Activated naive CD4-positive, alpha-beta T cell treated with Interleukin-2 at 50 U/mL for 16 hours (primary cell): ENCODE measurements at places on chromosomes 1 and 21.
A peak's percentile ranks its signal among the peaks of the same experiment; 100 is the strongest.

DNA sequence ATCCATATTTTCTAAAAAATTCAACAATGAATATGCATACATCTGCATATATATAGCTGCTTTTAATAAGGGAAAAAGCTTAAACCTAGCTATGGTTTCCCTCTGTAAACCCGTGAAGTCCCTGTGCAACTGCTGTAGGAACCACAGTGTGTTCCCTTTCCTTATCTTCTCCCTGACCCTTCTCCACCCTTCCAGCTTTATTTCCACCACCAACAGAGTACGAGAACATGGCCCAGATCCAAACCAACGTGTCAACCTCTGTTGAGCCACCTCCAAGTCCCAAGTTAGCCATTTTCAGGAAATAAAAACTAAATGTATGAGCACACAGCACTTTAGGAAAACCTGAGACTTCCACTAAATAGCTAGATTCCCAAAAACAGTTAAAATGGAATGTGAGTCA is 20.3 kb downstream of the SUSD4 start:
- no peak for DNase-seq

- DNase-seq: no peak
Observed at GRCh38 chr1:186183970-186184628, 191.0 kb downstream of the TPR start.

DNA sequence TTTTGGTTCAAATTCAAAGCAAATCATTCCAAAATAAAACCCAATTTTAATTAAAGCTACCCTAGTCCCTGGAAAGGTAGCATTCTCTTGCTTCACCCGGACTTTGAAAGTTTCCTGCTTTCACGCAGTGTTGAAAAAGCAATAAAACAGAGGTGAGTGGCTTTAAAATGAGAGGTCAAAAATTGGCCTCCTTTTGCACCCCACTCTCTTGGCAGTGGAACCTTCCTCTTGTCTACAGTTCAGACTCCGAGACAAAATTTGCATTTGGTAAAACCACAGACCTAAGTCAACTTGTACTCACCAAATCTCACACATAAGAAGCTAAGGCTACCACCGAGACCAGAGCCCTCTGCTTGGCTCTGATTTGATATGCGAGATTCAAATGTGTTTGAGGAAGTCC is 252.7 kb downstream of the TTLL7 start:
- DNase-seq: no peak

DNA sequence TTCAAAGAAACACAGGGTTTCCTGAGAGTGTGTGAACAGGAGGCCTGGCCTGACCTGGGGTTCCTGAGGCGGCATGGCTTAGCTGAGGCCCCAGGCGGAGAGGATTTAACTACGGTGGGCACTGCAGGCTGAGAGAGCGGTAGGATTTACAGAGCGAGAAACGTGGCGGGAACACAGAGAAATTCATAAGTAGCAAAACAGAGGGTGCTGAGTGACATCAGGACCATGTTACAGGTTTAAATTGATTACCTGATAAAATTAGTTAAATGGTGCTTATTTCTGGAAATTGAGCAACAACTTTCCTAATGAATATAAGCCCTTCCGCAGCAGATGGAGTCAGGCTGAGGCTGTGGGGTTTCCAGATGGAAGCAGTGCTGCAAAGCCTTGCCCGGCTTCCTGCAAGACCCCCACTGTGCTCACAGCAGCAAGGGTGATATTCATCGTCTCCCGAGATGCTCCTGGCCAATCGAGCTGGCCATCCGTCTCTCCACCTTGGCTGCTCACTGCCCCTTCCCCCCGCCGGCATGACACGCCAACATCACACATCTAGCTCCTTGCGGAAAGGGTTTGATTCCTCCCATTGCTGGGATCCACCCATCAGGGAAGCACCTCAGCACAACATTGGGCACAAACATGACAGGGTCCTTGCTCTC is 69.4 kb upstream of the MORC3 start:
- no peak for DNase-seq

GRCh38 chr1:105427543-105427942 is 1628.9 kb upstream of the PRMT6 start:
- no peak for DNase-seq

DNA sequence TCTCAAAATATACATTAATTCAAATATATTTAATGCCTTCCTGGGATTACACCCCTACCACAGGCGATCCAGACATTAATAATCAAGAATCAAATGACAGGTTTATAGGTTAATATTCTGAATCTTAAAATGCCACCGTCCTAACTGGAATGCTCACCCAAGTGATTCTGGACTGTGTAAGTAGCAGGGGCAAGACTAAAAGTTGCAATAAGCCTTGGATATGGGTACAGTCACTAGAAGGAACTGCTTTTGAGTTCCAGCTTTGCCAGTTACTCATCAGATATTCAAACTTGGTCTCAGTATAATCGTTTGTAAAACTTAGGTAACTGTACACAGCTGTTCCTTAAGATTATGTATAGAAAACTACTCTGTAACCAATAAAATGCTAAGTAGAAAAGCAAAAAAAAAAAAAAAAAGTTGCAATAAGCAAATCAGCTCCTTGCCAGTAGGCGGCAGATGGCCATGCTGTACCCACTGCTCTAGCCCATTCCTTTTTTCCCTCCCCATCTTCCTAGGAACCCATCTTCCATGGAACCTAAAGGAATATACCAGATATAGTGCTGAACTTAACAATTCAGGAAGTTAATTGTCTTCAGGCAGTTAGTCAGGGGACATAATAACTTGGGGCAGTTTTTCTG is 10.5 kb downstream of the RO60 start:
- DNase-seq: no peak

- DNase-seq: no peak
Observed at GRCh38 chr21:33698087-33698860, 56.0 kb downstream of the ITSN1 start.

DNA sequence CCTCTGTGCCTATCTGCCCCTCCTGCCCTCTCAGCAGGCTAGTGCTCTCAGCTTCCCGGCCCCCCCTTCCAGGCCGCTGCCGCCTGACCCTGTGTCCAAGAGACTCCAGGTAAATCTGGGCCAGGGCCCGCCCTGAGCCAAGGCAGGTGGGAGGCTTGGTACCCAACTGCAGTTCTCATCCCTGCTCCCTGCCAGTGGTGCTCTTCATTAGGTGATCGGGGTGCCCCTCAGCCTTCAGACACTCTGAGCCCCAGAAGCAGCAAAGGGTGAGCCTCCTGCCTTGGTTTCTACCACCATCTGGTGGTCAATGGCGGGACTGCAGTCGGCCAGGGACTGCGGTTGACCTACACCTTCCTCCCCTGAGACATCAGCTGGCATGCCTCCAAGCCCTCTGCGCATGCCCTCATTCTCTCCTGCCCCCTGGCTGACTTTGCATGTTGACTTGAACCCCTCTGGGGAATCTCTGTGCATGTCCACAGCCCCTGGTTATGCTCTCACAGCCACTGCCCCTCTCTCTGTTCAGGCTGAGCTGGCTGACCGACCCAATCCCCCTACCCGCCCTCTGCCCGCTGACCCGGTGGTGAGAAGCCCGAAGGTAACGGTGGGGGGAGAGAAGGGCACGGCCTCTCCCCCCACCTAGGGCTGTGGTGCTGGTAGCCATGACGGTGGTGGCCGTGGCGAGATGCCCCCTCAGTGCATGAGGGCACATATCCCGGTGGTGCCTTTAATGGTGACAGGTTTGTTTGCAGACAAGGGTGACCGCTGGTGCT is 2.0 kb upstream of the EFNA4 start:
- peak; percentile 96 for DNase-seq

DNA sequence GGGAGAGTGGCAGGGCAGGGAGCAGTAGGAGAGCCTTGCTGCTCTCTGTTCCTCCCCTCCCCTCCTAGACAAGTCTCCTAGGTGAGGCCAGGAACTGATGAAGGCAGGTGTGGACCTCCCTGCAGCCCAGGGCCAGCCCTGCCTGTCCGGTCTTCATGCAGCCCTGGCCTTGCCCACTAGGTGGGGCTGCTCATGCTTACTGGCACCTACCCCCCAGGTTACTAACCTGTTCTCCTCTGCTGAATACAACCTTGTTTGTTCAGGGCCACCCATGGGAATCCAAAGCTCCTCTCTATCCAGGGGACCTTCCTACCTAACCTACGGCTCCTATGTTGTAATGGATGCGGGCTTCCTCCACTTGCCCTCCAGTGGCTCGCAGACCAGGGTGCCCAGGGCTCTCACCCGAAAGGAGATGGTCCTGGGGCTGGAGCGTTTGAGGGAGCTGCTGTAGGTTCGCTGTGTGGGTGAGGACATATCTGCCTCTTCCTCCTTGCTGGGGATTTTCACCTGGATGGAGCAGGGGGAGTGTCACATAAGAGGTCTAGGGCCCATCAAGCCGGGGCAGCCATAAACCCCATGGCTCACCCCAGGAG is 7.9 kb upstream of the TNNT2 start:
- DNase-seq: peak; percentile 30

DNA sequence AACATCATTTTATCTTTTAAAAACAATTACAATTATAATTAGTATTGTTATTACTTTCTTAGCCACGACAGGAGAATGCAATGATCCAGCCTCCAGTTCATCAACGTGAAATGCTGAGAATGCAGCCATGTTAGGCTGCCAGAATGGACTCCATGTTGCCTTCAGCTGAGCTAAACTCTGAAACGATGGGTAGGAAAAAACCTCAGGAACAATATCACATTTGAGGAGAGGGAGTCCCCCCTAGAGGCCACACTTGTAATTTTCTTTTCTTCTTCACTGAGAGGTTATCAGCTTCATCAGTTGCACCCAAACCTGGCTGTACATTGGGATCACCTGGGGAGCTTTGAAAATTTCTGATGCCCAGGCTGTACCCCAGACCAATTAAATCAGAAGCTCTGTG is 34.6 kb upstream of the DNAH14 start:
- no peak for DNase-seq

- DNase-seq: no peak
Observed at GRCh38 chr1:91901231-91901630, 15.3 kb upstream of the TGFBR3 start.

DNA sequence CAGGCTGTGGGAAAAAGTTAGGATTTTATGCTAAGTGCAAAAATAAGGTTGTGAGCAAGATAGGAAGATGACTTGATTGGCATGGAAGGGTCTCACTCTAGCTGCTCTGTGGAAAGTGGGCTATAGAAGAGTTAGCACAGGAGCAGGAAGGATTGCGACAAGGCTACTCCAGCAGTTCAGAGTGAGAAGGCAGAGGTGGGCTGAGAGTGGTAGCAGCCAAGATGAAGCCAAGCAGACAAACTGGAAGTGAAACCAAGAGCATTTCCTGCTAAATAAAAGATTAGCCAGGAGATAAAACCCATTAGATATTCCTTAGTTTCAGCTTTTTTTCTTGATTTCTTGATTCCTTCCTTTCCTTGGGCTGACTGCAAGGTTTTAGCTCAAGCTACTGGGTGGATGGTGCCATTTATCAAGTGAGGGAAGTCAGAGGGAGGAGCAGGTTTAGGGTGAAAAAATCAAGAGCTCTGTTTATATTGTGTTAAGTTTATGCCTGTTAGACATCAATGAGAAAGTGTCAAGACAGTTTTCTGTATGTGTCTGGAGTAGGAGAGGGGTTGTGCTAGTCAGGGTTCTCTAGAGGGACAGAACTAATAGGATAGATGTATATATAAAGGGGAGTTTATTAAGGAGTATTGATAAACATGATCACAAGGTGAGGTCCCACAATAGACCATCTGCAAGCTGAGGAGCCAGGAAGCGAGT is 33.1 kb upstream of the ZNF644 start:
- DNase-seq: no peak

DNA sequence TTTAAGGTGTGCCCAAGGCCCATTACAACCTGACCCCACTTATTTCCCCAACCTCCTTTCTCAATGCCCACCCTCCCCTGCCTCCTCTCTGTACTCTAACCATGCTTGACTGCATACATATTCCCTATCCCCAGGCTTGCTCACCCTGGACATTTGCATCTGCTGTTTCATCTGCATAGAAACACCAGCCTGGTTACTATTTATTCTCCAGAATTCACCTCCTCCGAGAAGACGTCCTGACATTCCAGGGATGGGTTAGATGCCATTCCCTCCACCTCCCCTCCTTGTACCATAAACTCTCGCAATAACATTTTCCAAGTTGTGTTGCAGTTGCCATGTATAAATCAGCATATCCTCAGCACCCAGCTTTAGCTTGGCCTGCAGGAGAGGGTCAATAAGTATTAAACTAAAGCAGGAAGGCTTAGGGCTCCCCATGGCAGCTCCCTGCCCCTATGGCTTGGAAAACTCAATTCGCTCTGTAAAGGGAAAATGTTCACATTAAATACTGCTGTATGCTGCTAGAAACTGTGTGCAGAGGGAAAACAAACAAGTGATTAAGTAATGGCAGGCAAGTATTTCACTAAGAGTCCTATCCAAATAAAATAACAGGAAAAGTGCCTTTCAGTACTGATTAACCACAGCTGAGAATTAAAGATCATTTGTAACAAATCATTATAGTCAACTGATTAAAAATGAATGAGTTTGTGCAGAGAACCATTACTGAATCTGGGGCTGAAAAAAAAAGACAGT is 202.3 kb downstream of the TNR start:
- DNase-seq: no peak
